ENCODE measurements at places on chromosomes 11 and 22. TPM values are rescaled to one million over a fixed set of nuclear protein-coding genes. Genes with fewer than 3 reads are reported as not detected.
A peak's percentile ranks its signal among the peaks of the same experiment; 100 is the strongest.

- no peaks in the 10 kb centered on the region for H3K27me3 ChIP-seq
- H3K27ac ChIP-seq: no peak overlapping the region
- H3K4me3 ChIP-seq: peak overlapping the region; percentile 31
- peaks cover 6% of the 10 kb centered on the region for H3K4me1 ChIP-seq
- no peaks in the 10 kb centered on the region for H3K36me3 ChIP-seq
- peak; percentile 35 for DNase-seq
These were observed 49.8 kb downstream of the CLMP start for GRCh38 chr11:123145220-123145619.

DNA sequence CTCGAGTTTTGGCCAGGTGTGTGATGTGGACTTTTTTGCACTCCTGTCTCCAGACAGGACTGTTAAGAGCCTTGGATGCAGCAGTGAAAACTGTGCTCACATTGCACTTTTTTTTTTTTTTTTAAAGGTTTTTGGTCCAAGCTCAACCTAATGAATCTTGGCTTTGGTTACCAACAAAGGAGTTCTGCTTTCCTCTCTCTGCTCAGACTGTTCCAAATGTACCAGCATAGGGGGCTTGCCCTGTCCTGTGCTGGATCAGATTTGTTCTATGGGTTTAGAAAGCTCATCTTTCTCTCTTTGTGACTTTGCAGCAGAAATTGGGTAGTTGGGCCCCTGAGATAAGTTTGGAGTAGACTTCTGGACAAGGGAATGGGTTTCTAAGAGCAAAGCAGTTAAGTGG lies 45.3 kb downstream of the POLD3 start:
- DNase-seq: no peak
- peaks cover 3% of the 10 kb centered on the region for H3K36me3 ChIP-seq
- H3K4me1 ChIP-seq: peaks cover 4% of the 10 kb centered on the region
- no peaks in the 10 kb centered on the region for H3K27me3 ChIP-seq

GRCh38 chr11:250740-251299 lies 14.0 kb downstream of the PSMD13 start:
- no peak overlapping the region for H3K4me3 ChIP-seq
- no peak overlapping the region for H3K27ac ChIP-seq
- DNase-seq: peak; percentile 50
- H3K36me3 ChIP-seq: peaks cover 6% of the 10 kb centered on the region
- no peaks in the 10 kb centered on the region for H3K27me3 ChIP-seq

DNA sequence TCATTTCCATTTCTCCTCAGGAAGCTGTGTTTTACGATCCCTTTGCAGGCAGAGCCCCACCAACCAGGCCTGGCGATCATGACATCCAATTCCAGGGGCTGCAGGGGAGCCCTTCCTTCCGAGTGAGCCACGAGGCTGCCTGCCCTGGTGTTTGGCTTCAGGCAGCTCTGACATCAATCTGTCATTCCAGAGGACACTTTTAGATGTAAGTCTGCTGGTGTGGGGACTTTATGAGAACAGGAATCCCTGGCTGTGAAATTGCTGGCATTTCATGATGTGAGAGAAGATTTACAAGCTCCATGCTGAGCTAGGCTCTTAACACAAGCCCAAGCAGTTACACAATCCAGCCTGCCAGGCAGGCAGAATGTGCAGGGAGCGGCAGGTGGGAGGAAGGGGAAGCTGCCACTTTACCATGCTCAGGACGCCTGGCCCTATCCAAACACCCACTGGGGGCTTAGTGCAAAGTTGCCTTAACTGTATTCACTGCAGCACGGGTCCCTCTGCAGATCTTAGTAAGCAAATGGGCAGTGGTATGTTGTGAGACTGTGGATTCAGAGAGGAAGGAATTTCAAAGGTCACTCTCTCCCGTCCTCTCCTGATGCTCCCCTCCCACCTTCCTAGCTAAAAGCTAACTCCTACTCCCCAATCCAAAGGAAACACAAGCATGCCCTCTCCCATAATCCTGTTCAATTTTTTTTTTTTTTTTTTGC lies 43.4 kb upstream of the MICAL2 start:
- no peaks in the 10 kb centered on the region for H3K27me3 ChIP-seq
- no peaks in the 10 kb centered on the region for H3K36me3 ChIP-seq
- H3K4me3 ChIP-seq: no peak overlapping the region
- H3K4me1 ChIP-seq: peaks cover 30% of the 10 kb centered on the region

DNA sequence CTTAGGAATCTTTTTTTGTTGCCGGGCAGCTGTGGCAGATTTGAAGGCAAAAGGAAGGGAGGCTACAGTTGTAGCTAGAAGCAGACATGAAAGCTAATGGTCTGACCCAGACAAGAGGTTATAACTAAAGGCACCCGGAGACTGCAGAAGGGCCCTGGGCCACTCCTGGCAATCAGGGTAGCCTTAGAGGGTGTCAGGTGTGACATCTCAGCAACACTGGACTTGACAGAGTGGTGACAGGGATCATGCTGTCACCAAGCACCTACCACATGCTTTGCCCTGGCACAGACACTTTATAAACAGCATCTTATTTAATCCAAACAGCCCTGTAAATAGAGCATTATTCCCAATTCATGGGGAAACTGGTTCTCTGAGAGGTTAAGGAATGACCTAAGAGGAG lies 25.7 kb downstream of the TUB start:
- H3K4me3 ChIP-seq: no peak overlapping the region
- no peaks in the 10 kb centered on the region for H3K36me3 ChIP-seq
- no peaks in the 10 kb centered on the region for H3K27me3 ChIP-seq
- peak overlapping the region; percentile 42 for H3K27ac ChIP-seq

- H3K27ac ChIP-seq: no peak overlapping the region
- no peak for DNase-seq
- H3K4me1 ChIP-seq: no peaks in the 10 kb centered on the region
- H3K36me3 ChIP-seq: no peaks in the 10 kb centered on the region
- H3K27me3 ChIP-seq: no peaks in the 10 kb centered on the region
- no peak overlapping the region for H3K4me3 ChIP-seq
These were observed 614.5 kb downstream of the ETS1 start for GRCh38 chr11:127972816-127973215.

- H3K36me3 ChIP-seq: no peaks in the 10 kb centered on the region
- H3K27ac ChIP-seq: no peak overlapping the region
- H3K4me1 ChIP-seq: no peaks in the 10 kb centered on the region
These were observed 36.8 kb upstream of the SHISAL1 start for GRCh38 chr22:44349594-44349993.

GRCh38 chr11:36376009-36376887 lies 80.2 kb downstream of the PRR5L start:
- peaks cover 11% of the 10 kb centered on the region for H3K27me3 ChIP-seq
- H3K36me3 ChIP-seq: no peaks in the 10 kb centered on the region
- H3K27ac ChIP-seq: no peak overlapping the region
- DNase-seq: no peak

GRCh38 chr11:2094354-2095197 lies 44.6 kb downstream of the IGF2 start:
- no peak overlapping the region for H3K27ac ChIP-seq
- no peak overlapping the region for H3K4me3 ChIP-seq
- H3K4me1 ChIP-seq: peaks cover 29% of the 10 kb centered on the region

- no peak overlapping the region for H3K4me3 ChIP-seq
- no peak for DNase-seq
- no peaks in the 10 kb centered on the region for H3K4me1 ChIP-seq
These were observed 21.9 kb downstream of the TP53I11 start for GRCh38 chr11:44928816-44929215.

DNA sequence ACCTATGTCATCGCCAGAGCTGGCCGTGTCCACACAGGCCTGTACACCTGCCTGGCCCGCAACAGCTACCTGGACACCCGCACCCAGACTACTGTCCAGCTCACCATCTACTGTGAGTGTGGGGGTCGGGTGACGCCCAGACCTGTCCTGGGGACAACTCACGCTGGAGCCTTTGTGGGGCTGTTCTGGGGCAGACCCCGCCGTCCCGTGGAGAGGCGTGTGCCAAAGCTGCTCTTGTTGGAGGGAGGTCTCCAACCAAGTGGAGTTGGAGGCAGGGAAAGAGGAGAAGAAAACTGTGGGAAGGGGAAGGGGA lies 4.3 kb downstream of the VSIG10L2 start:
- H3K27ac ChIP-seq: no peak overlapping the region
- no peak for DNase-seq
- H3K4me1 ChIP-seq: no peaks in the 10 kb centered on the region
- no peaks in the 10 kb centered on the region for H3K36me3 ChIP-seq
- H3K27me3 ChIP-seq: no peaks in the 10 kb centered on the region

DNA sequence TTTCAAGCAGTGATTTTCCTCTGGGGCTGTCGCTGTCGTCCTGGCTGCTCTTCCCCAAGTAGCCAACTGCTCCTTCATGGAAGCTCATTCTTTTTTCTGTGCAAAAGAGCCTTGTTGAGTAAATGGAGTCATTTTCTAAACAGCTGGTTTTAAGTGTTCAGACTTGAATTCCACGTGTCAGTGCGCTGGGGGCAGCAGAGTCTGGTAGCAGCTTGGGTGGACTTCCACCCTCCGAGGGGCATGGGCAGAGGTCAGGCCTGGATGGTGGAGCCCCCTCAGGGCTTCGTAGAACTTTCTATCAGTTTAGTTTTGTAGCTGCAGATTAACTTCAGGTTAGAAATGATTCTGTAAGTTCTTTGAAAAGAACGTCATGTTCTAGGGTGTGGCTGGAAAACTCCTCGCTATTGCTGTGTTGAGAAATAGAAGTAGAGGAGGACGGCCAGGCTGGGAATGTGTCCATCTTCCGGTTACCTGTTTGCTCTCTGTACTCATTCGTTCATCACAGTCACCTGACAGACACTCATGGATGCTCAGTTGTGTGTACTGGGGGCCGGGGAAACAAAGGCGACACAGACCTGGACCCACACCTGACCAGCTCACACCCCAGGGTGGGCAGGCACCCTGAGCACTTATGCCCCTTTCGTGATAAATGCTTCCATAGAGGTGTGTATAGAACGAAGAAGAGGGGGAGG lies 270.7 kb downstream of the TBC1D22A start:
- no peaks in the 10 kb centered on the region for H3K36me3 ChIP-seq
- H3K4me3 ChIP-seq: no peak overlapping the region
- peak; percentile 38 for DNase-seq

GRCh38 chr22:42069801-42070516 lies 653 bp downstream of the NAGA start:
- H3K4me3 ChIP-seq: peak overlapping the region; percentile 74
- H3K27ac ChIP-seq: peak overlapping the region; percentile 83
- peaks cover 22% of the 10 kb centered on the region for H3K4me1 ChIP-seq
- H3K36me3 ChIP-seq: peaks cover 35% of the 10 kb centered on the region
- H3K27me3 ChIP-seq: no peaks in the 10 kb centered on the region

DNA sequence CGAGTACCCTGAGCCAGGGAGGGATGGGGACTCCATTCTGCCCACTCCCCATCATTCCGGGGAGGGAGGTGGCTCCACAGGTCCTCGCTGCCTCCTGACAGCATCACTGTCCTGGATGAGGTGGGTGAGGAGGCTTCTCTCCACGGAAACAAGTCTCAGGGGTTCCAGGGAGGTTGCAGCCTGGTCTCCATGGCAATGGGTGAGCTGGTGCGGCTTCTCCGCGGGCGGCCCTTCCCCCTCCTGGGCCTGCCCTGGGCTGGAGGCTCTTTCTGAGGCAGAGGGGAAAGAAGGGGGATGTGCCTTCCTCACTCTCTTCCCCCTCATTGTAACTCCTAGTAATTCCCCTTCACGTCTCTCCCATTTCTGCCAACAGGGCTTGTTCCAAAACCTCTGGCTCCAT lies 37.1 kb upstream of the PARVG start:
- no peak overlapping the region for H3K4me3 ChIP-seq
- H3K27me3 ChIP-seq: no peaks in the 10 kb centered on the region
- DNase-seq: no peak

- H3K4me1 ChIP-seq: peaks cover 27% of the 10 kb centered on the region
- no peaks in the 10 kb centered on the region for H3K27me3 ChIP-seq
- no peaks in the 10 kb centered on the region for H3K36me3 ChIP-seq
- no peak overlapping the region for H3K4me3 ChIP-seq
These were observed 1.5 kb upstream of the GRAMD4 start for GRCh38 chr22:46618667-46619066.

- H3K27me3 ChIP-seq: no peaks in the 10 kb centered on the region
- H3K4me3 ChIP-seq: no peak overlapping the region
- peaks cover 6% of the 10 kb centered on the region for H3K4me1 ChIP-seq
These were observed 27.8 kb downstream of the RELT start for GRCh38 chr11:73404048-73404447.

DNA sequence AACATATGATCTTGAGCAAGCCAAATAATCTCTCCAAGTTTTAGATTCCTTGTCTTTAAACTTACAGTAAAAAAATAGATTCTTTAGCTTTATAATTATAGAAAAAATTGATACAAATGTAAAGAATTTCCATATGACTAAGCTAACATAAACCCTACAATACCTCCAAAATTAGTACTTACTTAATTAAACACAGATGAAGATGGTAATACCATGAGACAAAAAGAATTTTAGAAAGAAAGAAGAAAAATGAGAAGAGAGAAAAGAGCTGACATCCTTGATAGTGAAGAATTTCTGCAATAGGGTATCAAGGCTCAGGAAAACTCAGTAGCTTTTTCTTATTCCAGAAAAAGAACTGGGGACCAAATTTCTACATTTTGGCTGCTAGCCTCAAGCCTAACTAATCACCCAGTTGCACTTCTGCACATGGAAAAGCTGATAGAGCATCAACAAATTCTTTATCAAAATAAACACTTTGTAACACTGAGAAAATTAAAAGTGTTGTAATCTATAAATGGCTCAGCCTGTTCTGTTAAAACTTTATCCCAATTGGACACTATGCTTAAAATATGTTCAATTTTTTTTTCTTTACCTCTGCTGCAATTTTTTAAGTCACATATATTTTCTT lies 24.7 kb upstream of the SOX6 start:
- H3K36me3 ChIP-seq: no peaks in the 10 kb centered on the region
- H3K27ac ChIP-seq: no peak overlapping the region
- H3K27me3 ChIP-seq: no peaks in the 10 kb centered on the region
- H3K4me1 ChIP-seq: no peaks in the 10 kb centered on the region
- DNase-seq: no peak

GRCh38 chr11:4125141-4125540 lies 30.5 kb downstream of the RRM1 start:
- H3K27me3 ChIP-seq: no peaks in the 10 kb centered on the region
- no peak overlapping the region for H3K27ac ChIP-seq

DNA sequence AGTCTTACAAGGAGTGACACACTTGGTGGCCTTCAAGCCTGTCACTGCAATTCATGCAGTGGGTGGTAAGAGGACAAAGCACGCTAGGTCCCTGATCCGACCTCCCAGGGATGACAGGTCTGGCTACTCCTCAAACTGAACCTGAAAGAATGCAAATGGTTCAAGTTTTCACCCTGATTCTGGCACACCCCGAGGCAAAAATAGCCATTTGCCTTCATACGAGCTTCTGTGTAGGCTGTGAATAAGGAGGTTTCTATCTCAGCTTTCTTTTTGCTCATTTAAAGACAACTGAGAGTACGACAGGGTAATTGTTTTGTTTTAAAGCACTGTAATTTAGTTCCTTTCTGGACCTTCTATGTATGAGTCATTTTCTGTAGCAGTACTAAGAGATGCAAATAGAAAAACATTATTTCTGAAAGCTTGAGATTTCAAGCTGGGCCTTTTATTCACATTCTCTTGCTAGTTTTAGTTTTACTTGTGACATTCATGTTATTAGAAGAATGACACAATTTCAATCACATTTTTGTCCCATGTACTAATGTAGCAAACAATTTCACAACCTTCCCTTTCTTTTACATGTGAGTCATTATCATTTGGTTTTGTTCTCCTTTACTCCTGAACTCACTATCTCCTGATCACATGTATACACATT lies 56.6 kb upstream of the FDX1 start:
- H3K4me1 ChIP-seq: no peaks in the 10 kb centered on the region
- H3K27ac ChIP-seq: no peak overlapping the region
- H3K4me3 ChIP-seq: no peak overlapping the region
- H3K36me3 ChIP-seq: no peaks in the 10 kb centered on the region
- DNase-seq: no peak

MYRF gene
- total RNA-seq: 0.24 TPM

TUT1 gene
- total RNA-seq: 23.7 TPM

GRK2 gene
- 46.8 TPM for total RNA-seq

FGF19 gene
- not detected for total RNA-seq

CDC45 gene
- total RNA-seq: not detected

MOGAT2 gene
- not detected for total RNA-seq

CST6 gene
- total RNA-seq: 0.40 TPM

TEX12 gene
- not detected for total RNA-seq
